ENCODE measurements at places on chromosomes 5 and 9. TPM values are rescaled to one million over a fixed set of nuclear protein-coding genes. Genes with fewer than 3 reads are reported as not detected.

GRCh38 chr5:76145945-76146344, 62.8 kb downstream of the SV2C start:
- peak; percentile 6 for DNase-seq

DNA sequence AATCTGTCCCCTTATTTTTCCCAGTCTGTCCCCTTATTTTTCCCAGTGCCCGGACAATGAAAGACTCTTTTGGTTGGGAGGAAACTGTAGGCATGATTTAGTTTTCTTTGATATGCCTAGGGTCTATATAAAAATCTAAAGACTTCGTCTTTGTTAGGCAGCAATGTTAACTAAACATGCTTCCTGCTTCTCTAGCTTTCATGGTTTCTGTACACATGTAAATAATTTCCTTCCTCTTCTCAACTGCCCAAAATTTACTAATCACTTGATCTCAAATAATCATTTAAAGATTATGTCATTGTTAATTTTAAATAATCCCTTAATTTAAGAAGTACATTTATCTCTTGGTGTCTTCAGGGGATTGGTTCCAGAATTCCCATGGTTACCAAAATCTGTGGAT, 47.8 kb upstream of the RAPGEF6 start:
- no peak for DNase-seq

DNA sequence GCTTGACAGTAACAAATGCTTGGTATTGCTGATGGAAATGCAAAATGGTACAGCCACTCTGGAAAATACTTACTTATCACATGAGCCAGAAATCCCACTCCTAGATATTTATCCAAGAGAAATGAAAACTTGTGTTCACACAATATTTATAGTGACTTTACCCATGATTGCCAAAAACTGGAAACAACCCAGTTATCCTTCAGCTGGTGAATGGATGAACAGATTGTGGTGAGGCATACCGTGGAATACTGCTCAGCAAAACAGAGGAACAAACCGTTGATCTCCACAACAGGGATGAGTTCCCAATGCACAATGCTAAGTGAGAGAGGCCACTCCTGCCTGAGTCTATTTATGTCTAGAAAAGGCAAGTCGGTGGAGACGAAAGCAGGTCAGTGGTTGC, 40.5 kb upstream of the LRRC14B start:
- DNase-seq, result no peak

DNA sequence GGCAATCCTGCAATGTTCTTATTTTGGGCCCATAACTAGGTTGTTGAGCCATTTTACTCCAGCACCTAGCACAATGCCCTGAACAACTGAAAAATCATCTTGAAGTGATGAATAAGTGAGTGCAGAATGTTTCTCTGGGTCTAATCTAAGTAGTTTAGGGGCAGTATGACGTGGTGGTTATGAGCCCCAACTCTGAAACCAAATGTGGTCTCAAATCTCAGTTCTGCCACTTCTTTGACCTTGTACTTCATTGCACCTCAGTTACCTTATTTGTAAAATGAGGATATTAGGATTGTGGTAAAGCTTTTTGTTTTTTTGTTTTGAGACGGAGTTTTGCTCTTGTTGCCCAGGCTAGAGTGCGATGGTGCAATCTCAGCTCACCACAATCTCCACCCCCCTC, 80.9 kb upstream of the SNX2 start:
- no peak for DNase-seq

- DNase-seq, result peak; percentile 41
Measured at GRCh38 chr9:89603767-89604665, 796 bp upstream of the GADD45G start.

DNA sequence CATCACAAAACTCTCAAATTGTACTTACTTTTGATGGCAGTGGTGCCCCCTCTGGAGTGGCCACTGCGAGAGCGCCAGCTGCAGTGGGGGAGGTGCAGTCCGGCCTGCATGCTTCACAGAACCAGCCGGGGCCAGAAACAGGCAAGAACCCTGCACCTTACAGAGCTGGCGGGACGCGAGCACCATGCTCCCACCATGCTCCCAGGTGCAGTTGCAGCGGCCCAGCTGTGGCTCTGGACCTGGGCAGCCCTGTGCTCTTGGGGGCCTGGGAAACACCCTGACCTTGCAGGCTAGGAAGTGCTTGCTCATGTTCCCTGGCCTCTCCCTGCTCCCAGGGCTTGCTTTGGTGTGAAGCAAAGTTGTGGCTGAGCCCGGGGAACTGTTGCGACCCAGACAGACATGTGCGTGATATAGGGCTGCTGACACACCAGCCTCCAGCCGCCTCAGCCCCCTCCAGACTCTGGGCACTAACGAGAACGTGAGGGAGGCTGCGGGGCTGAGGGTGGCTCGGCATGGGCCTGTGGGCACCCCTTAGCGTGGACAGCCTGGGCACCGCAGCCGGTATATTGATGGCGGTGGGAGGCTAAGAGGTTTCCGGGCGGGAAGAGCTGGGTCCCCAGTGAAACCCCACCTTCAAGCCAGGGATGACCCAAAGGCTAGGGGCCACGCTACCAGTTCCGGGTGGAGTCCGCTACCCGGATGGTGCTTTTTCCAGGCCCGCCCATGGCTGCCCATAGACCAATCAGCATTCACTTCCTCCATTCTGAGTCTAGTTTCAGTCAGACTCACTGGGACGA, 1809.9 kb upstream of the ACO1 start:
- DNase-seq, result no peak

- peak; percentile 31 for DNase-seq
Measured at GRCh38 chr5:164358531-164359259, 853.3 kb downstream of the MAT2B start.

DNA sequence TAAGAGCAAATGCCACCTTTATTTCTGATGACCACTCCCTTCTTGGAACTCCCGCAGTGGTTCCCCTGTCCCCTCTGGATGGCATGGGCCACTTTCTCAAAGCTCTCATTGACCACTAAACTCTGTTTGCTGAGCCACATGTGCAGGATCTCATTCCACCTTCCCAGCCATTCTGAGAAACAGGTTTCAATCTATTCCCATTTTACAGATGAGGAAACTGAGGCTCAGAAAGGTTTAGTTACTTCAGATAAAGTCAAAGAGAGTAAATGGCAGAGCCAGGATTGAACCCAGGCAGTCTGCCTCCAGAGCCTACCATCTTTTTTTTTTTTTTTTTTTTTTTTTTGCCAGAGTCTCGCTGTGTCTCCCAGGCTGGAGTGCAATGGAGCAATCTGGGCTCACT, 24.2 kb downstream of the COL27A1 start:
- no peak for DNase-seq

DNA sequence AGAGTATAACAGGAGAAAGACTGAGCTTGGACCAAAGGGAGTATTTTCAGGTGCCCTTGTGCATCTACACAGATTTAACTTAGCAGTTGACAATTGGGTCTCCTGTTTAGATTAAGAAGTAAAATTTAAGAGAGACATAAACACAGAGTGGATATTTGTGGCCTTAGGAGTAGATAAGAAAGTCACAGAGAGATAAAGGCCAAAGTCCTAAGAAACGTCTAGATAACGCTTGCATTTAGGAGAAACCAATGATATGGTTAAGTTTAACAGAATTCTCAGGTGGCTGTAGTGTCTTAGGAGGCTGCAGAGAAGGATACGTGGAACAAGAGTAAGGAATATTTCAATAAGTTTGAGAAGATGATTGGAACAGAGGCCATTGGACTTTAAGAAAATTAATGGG, 155.0 kb upstream of the DAB2 start:
- DNase-seq, result no peak

DNA sequence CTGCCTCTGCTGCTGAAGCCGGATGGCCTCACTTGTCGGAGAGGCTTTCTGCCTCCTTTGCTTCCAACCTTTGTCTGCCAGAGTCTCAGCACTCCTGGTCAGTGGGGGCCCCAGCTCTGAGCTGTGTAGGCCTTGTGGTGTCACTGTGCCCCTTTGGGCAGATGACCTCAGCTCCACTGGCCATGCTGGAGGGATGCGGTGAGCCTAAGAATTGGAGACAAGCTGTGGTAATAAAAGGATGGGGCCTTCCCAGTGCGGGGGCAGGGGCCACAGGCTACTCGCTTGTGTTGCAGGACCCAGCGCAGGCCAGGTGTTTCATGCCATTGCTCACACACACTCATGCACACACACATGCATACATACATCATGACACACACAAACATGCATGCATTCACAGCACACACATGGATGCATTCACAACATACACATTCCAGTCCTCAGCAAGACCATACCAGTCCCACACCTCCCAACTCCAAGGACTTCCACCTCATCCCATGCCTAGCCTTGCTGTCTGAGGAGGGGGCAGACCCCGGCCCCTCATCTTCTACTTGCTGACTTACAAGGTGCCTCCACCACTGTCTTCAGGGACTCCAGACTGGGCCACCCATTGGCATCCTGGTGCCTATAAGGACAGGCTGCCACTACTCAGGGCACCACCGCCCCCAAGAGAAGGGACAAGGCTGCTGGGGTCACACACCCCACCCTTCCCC, 237.7 kb downstream of the SYK start:
- no peak for DNase-seq

- no peak for DNase-seq
Measured at GRCh38 chr5:131112424-131112823, 52.6 kb downstream of the HINT1 start.

- no peak for DNase-seq
Measured at GRCh38 chr5:19261879-19262278, 726.1 kb downstream of the CDH18 start.

C5orf52 gene
- not detected for total RNA-seq

PPP3R2 gene
- not detected for total RNA-seq

LVRN gene
- total RNA-seq, result not detected

HACD4 gene
- 7.5 TPM for total RNA-seq

GTF3C4 gene
- 13.0 TPM for total RNA-seq

AGXT2 gene
- not detected for total RNA-seq

HRCT1 gene
- 1.2 TPM for total RNA-seq

CXCL14 gene
- 1.3 TPM for total RNA-seq
